NCI-H69 (cell line): ENCODE measurements at places on chromosomes 16 and 17.

DNA sequence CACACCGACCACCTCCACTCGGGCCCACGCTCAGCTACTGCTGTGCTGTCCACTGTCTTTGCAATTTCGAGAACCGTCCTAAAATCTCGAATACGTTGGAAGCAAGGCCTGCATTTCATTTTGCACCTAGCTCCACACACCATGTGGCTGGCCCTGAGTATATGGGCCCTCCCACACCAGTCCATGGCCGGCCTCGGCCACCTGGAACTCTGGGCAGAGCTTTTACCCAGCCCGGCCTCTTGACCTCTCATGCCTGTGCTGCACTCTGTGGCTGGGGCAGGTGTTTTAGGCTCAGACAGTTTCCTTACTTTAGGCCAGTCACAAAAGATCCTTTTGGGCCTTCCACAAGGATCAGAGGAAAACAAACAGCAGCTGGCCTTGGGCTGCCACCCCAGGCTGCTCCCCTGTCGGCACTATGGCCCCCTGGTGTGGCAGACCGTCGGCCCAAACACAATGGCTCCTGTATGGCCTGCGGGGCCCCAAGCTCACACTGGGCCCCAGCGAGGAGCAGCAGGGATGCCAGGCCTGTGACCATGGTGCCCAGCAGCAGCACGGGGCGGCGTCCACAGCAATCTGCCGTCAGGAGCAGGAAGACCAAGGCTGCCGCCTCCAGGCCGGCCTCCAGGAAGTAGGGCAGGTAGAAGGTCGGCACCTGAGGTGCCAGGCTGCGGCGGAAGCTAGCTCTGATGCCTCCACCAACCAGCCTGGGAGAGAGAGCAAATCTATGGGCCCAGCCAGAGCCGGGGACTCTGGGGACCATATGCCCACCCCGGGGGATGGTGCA lies 2.5 kb downstream of the SLC22A31 start:
- peak; percentile 9 for DNase-seq

- peak; percentile 20 for DNase-seq
These were observed 21.0 kb upstream of the ITGAX start for GRCh38 chr16:31333686-31334649.

- DNase-seq: no peak
These were observed 101.1 kb downstream of the XYLT1 start for GRCh38 chr16:17369421-17370222.

GRCh38 chr16:73610605-73611156 lies 562.8 kb upstream of the ZFHX3 start:
- peak; percentile 16 for DNase-seq

GRCh38 chr16:26598998-26599784 lies 467.5 kb upstream of the C16orf82 start:
- DNase-seq: no peak

- peak; percentile 29 for DNase-seq
These were observed 8.4 kb upstream of the SRCIN1 start for GRCh38 chr17:38613981-38614779.

DNA sequence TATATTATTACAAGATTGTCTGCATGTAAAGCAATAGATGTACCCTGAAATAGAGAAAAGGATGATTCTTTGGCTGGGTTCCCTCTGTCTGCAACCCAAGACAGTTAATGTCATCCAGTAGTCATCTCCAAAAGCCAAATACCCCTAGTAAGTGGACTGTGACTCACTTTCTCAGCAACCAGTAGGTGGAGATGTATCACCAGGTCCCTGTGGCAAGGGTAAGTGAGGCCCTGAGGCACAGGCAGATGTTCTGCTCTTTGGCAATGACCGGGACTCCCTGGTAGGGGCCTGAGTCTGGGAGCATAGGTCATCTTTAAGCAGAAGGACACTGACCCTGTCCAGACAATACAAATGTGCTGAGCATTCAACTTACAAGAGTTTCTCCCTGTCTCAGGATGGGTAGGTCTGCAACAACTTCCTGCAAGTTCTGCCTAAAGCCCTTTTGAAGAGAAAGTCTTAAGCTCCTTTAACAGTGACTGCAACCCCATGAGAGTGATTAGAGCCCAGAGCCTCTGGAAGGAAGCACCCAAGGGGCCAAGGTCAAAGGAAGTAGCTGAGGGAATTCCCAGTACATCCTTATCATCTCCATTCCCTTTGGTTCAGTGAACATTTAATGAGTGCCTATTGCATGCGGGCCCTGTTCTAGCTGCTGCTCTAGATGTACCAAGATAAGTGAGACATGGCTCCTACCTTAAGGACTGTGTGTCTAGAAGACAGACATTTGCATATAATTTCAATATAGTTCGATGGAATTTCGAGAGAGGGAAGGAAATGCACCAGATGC lies 31.9 kb downstream of the PMP22 start:
- peak; percentile 1 for DNase-seq

- DNase-seq: no peak
These were observed 318.4 kb downstream of the HAPSTR1 start for GRCh38 chr16:9409560-9410493.

- DNase-seq: peak; percentile 44
These were observed 26.1 kb upstream of the TOB1 start for GRCh38 chr17:50892101-50892776.

DNA sequence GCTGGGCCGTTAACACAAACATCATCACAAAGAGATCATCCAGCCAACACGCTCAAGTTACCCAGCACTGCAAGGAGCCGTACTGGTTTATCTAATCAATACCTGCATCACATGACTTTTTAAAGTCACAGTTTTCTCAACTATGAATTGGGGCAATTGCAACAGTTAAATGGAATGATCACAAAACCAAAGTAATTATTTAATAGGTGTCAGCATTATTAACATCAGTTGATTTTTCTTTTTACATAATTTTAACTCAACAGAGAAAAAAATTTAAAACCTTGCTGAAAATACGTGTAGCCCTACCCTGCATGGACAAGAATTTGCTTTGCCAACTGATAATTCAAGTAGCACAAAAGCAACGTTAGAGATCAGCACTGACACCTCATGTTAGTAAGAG lies 95.7 kb upstream of the SOX9 start:
- peak; percentile 47 for DNase-seq

- DNase-seq: peak; percentile 44
These were observed 19.9 kb upstream of the ZNF750 start for GRCh38 chr17:82859431-82860403.

DNA sequence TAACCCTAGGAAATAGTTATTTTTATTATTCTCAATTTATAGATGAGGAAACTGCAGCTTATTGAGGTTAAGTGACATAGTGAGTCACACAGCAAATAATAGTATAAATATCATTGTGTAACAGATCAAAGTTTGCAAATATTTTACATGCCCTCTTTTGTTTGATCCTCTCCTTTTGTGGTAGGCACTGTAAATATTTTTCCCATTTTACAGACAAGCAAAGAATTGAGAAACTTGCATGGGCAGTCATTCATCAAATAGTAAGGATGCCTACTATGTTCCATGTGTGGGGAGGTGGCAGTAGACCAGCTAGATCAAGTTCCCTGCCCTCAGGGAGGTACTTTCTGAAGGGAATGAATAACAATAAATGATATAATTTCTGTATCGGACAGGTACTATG lies 173.0 kb downstream of the PHKB start:
- no peak for DNase-seq

DNA sequence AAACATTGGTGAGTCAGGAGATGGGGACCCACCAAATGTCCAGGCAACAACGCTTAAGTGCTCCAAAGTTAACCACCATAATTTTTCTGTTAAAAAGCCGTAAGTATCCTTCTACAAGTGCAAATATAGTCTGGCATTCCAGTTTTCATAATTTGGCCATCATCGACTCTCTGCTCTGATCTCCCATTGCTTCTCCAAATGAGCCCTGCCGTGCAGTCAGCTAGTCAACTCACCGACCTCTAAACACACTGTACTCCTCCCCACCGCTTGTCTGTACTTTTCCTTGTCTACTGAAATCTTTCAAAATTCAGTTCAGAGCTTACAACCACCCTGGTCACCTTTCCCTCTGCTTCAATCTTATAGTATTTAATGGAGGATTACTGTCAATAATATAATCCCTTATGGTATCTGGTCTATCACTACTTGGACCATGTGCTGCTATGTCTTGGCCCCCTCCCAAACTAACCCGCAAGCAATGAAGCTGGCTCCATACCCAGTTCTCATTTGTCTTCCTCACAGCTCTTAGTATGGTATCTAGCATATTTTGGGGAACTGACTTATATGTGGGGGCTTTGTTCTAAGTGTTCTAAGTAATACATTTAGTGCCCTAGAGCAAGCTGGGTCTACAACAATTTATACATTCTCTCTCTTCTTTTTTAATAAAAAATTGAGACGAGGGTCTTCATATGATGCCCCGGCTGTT lies 52.7 kb upstream of the SLC25A19 start:
- no peak for DNase-seq

DNA sequence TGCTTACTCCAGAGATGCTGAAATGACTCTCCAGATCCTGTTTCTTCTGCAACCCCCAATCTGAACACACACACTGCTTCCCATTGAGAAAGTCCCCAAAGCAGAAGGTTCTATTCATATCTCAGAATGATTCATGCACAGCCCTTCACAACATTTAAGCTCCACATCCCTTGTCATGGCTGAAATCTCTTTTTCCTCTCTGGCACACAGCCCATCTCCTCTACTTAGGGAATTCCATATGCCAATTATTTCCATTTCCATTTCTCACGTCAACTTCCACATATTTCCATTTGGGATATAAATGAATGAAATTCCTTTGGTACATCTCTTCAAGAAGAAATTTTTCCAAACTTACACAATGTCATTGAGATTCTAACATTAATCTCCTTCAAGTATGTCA lies 119.6 kb downstream of the CDH11 start:
- DNase-seq: no peak

- no peak for DNase-seq
These were observed 7.1 kb upstream of the CPSF4L start for GRCh38 chr17:73268582-73269328.

- DNase-seq: peak; percentile 15
These were observed 282.9 kb downstream of the RBFOX1 start for GRCh38 chr16:7615565-7615964.

DNA sequence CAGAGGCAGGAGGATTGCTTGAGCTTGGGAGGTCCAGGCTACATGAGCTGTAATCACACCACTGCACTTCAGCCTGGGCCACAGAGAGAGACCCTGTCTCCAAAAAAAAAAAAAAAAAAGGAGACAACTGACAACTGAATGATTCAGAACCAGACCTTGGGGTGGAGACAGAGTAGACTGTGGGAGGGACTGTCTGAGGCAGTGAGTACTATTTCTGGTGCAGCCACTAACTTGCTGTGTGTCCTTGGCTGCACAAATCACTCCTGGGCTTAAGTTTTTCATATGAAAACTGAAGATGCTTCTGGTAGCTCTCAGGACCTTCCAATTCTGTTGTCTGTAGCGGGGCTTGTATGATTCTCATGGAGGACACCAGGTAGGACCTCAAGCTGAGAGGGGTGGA lies 5.8 kb downstream of the ASB16 start:
- no peak for DNase-seq

DNA sequence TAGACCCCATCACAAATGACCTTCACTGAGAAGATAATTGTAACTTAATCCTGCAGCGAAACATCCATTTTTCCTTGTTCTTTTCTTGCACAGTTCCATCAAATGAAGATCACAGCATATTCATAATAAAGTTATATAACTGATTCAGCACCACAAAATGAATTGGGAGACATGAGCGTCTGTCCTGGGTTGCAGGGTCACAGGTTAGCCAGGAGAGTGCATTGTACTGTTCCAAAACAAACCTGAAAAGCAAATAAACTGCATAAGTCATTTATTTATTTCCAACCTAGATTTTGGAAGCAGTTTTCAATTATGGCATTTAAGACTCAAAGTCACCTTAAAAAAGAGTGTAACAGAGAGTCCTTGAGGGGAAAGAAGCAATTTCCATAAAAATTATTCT lies 18.6 kb upstream of the INTS2 start:
- DNase-seq: no peak

DNA sequence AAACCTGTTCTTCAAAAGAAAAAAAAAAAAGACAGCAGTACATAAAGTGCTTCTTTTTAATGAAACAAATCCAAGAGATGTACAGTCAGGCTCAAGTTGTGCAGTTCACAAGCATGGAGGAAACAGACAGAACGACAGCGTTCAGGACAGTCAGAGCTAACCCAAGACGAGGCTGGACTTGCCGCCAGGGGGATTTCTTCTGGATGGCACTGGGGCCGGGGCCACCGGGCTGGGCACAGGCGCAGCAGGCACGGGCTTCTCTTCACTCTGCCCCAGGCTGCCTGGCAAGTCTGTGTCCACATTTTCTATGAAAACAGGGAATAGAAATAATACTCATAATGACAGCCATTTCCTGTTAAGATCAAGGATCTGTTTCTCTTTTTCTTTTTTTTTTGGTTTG lies 4.4 kb upstream of the NT5C start:
- DNase-seq: no peak

GRCh38 chr17:78356101-78356713 lies 3.7 kb downstream of the SOCS3 start:
- no peak for DNase-seq

GRCh38 chr17:65895969-65896368 lies 296.0 kb downstream of the CEP112 start:
- no peak for DNase-seq

GRCh38 chr16:57413301-57413730 lies 8.7 kb downstream of the CCL17 start:
- DNase-seq: no peak

GRCh38 chr17:83190004-83190385 lies 110.6 kb downstream of the METRNL start:
- DNase-seq: no peak

- DNase-seq: no peak
These were observed 9.1 kb upstream of the SCNN1B start for GRCh38 chr16:23293016-23293415.

GRCh38 chr16:442976-443375 lies 17.5 kb downstream of the RAB11FIP3 start:
- no peak for DNase-seq

GRCh38 chr17:20092973-20093626 lies 83.9 kb downstream of the SPECC1 start:
- peak; percentile 98 for DNase-seq

- no peak for DNase-seq
These were observed 147.4 kb upstream of the SDK2 start for GRCh38 chr17:73791631-73792030.

GRCh38 chr16:23651943-23652468 lies 10.7 kb downstream of the DCTN5 start:
- DNase-seq: no peak

DNA sequence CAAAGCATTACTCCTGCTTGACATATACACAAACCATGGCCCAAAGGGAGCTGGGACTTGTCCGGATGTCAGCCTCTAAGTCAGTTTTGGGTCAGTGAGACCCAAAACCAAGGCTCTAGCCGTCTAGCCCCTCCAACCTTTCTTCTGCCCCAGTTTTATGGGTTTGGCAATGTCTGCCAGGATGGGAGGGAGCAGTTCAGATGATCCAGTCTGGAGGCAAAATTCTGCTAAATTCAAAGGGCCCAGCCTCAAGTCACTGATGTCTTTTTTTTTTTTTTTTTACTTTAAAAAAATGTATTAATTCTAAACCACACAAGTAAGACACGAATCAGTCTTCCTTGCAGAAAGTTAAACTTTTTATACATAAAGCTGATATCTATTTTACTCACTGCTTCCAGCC lies 8.6 kb downstream of the NLRC5 start:
- no peak for DNase-seq

DNA sequence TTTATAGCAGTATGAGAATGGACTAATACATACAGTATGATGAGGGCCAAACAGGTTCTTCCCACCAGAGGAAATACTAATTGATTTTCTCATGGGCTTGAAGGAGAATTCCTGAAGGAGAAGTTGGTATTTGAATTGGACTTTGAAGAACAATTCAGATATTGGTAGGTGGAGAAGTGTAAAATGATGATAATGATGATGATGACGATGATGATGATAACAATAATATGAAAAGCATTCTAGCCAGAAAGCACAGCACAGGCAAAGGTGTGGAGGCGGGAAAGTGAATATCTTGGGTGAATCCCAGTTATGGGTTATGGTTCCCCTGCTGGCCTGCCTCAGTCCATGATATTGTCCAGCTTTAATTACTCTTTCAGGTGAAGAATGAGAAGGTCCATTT lies 562.4 kb upstream of the SALL1 start:
- no peak for DNase-seq
